ENCODE measurements at places on chromosomes 3 and 15. TPM values are rescaled to one million over a fixed set of nuclear protein-coding genes. Genes with fewer than 3 reads are reported as not detected.

The ULK3 gene
- 36.1 TPM for total RNA-seq

The C3orf18 gene
- total RNA-seq, result 6.2 TPM

DNA sequence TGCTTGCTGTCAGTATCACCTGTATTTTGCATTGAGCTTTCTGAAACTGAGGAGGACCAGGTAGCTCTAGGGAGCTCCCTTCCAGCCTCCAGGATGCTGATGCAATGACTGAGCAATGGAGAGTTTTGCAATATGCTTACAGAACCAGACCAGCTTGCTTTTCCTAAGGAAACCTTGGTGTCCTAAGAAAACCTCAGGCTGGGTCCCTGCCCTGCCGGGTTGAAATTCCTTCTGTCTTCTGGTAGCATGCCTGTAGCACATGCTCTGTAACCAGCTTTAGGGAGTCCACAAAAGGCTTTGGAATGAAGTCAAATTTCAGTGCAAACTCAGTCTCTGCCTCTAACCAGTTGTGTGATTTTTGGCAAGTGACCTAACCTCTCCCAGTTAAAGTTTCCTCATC lies 65.8 kb upstream of the GSK3B start:
- no peak for DNase-seq

DNA sequence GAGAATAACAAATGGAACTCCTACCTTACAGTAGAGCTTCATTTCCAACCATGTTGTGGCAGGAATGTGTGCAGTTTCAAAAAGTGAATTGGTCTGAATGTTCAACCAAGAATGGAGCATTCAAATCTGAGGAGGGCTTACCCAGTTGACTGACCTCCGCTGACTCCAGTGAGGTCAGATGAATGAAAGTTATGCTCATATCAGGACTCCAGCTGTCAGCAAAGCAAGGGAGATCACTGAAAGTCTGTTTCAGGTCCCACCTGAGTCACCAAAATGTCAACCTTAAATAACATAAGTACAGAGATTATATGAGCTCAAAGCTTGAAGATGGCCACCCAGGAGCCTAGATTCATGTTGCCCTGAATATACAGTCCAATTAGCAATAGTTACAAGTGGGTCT lies 473.5 kb downstream of the RBMS3 start:
- DNase-seq, result no peak

DNA sequence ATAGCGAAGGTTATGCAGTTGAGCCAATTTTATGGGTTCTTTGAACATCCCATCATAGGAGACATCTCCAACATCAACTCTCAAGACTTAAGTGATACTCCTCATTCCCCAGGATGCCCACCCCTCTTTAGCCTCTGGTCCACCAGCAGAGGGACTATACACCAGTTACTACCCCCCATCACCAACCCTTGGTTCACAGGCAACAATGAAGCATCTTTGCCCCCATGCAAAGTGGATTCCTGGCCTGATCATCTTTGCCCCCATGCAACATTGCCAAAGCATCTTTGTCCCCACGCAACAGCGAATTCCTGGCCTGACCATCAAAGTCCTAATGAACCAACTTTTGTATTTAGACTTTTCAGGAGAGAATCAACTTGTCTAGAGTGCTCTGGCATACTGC lies 19.1 kb downstream of the GPR15 start:
- DNase-seq, result no peak

DNA sequence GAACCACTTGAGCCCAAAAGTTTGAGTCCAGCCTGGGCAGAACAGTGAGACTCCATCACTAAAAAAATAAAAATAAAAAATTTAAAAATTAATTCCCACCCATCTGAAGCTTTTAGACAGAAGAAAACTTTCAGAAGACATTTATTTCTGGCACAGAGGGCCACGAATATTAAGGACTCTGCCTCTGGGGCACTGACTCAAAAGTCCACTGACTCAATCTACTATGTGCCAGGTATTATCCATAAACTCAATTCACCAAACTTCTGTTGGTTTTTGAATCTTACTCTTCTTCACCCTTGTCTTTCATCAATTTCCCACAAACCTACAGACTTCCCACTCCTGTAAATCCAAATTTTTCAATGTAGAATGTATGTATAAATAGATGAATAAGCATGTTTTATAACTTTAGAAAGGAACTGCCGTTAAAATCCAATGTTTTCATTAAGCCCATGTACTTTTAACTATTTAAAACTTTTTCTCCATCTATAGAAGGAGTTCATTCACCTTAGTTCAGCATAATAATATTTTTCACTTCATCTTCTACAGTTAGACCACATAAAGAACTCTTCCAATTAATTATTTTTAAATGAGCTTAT lies 19.9 kb downstream of the ATP13A3 start:
- DNase-seq, result no peak

DNA sequence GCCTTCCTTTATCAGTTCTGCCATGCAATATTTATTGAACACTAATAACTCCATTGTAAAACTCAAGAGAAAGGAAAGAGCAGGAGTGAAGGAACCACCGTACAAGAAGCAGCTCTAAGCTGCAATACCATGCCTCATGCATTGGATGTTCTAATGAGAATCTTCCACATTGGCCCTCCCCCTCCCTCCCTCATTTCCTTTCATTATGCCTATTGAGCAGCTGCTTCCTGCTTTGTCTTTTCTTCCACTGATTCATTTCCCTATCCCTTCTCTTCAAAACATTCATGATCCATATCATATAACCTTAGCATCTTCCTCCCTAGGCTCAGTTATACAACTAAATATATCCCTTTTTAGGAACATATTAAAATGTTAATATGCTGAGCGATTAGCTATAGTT lies 698.7 kb upstream of the GOLIM4 start:
- DNase-seq, result no peak

DNA sequence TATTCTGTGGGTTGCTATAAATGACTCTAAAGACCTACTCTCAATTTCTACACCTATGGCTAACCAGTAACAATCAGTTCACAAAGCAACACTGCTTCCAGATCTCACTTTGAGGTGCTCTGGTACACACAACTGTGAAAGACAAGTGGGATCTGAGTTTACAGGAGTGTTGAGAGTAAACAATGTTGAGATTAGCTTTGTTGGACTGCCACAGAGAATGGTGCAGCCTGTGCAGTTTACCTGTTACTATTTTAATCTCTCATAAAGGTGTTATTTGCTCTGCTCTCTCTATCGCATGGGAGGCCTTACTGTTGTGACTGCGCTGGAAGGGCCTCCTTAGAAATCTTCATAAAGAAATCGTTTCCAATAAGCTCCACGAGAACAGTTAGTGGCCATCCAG lies 112.0 kb downstream of the SOX2 start:
- DNase-seq, result no peak

DNA sequence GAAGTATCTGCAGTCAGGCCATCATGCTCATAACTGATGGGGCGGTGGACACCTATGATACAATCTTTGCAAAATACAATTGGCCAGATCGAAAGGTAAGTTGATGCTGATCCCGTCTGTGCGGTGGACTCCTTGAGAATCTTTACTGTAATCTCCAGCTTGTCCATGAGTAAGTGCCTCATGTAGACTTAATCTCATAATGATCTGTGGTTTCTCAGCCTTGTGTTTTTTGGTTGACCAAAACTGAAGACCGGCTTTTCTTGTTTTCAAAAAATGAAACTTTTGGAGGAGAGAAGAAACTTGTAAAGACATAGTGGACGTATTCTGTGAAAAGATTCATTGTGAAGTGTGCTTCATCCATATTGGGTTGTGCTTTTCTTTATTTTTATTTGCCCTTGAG lies 285.7 kb downstream of the LRTM1 start:
- DNase-seq, result no peak

GRCh38 chr3:122391681-122392446 lies 7.9 kb downstream of the FAM162A start:
- DNase-seq, result no peak

- no peak for DNase-seq
Observed at GRCh38 chr3:14175383-14176037, 2.9 kb downstream of the XPC start.

- DNase-seq, result no peak
Observed at GRCh38 chr3:20405744-20406143, 219.7 kb upstream of the SGO1 start.

DNA sequence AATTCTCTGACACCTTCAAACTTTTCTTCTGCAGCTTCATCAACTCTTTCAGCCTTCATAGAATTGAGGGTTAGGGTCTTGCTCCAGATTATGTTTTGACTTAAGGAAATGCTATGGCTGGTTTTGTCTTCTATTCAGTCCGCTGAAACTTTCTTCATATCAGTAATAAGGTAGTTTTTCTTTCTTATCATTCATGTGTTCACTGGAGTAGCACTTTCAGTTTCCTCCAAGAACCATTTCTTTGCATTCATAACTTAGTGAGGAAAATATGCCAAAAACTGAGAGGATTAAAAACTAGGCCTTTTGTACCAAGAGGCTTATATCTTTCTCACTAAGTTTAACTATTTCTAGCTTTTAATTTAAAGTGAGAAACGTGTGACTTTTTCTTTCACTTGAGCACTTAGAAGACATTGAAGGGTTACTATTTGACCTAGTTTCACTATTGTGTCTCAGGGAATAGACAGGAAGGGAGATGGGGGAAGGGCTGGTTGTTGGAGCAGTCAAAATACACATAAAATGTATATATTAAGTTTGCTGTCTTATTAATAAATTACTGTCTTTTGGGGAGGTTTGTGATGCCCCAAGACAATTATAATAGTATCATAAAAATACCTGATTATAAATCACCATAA lies 1110.1 kb downstream of the TBL1XR1 start:
- no peak for DNase-seq

All from kidney (tissue), 22 donors.